Fibroblast of upper back skin (primary cell): ENCODE measurements at places on chromosomes 5 and 9.

DNA sequence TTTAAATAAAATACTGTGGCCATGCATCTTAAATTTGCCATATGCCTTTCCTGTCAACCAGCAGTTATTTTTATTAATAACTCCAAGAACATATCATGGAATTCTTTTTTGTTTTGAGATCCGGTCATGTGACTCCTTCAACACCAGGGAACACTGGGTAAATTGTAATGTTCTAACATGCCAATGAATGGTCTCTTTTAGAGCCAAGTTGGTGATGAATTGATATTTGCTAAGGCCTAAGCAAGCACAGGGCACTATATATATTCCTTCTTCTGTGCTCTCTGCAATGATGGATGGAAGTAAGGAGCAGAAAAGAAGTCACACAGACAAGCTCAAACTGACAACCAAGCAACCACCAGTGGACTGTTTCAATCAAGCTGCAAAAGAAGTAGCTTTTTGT lies 124.0 kb downstream of the EFNA5 start:
- DNase-seq = no peak

DNA sequence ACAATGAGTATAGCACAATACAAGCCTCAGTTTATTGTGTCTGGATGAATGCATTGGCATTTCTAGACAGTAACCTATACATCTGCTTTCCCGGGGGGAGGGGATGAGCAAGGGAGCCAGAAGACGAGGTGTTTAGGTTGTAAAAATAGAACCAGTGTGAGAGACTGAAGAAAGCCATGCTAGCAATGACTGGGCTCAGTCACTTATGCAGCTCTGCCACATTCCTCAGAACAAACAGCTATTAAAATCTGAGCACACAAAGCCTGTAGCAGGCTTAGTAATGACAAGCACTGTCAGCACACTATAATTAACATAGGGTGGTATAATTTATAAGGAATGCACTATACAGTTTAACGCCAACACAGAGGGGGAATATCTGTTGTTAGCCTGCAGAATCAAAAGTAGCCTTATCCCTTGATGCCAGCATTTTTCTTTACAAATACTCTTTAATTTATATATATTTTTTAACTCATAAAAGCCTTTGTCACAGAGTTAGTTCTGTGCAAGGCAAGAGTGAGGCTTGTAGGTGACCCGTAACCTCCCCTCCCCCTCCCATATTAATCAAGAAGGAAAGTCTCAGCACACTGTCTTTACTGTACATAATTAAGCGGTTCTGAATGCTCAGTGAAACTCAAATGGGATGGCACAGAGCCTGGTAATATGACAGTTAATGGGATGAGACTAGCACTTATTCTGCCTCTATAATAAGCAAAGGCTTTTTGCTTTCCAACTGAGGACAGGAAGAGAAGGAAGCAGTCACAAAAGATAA lies 295.4 kb downstream of the CSNK1G3 start:
- peak; percentile 86 for DNase-seq

GRCh38 chr5:129474544-129474943 lies 14.4 kb downstream of the ADAMTS19 start:
- DNase-seq = no peak

DNA sequence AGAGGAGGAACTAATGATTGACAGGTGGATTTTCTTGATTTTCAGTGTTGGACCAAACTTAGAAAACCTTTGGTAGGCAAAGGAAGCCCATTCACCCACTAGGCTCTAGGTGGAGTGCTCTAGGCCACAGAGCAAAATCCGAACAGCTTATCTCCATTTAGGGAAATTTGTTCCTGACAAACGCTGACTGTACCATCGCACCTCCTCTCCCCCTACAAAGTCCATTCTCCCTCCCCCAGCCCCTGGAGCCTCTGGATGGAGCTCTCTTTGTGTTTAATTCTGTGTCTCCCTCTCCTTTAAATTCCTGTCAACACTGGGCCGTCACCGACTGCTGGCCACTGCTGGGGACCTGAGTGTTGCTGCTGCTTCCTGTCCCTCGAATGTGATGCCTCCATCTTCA lies 350.1 kb upstream of the IRX2 start:
- no peak for DNase-seq

DNA sequence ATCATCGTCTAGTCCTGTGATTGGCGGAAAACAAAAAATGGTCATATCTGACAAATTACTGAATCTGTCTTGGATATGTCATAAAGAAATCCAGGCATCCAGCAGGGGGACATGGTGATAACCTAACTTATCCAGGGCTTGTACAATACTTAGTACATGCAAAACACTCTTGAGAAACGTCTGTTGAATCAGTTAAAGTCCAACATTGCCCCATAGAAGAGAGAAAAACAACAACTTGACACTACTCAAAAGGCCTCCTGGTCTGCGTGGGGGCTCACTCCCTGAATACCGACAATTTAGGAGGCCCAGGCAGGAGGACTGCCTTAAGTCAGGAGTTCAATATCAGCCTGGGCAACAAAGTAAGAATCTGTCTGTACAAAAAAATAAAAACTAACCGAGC lies 217.5 kb downstream of the DCP2 start:
- no peak for DNase-seq

DNA sequence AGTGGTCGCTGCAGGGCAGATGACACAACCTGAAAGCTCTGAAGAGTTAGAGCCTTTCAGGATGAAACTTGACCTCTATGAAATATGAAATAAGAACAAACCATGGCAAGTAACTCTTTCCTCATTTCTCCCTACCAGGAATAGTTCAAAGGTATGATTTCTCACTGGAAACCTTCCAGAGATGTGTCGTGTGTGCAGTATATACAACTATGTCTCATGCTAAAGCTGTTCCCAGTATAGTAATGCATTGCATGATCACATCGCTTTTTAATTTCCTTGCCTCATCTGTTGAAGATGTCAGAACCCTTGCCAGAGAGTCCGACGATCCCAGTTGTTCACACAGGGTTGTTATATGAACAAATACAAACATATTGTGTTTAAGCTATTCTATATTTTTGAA lies 45.8 kb upstream of the RGMB start:
- DNase-seq = peak; percentile 60
